ENCODE measurements at places on chromosomes 7 and 10.

DNA sequence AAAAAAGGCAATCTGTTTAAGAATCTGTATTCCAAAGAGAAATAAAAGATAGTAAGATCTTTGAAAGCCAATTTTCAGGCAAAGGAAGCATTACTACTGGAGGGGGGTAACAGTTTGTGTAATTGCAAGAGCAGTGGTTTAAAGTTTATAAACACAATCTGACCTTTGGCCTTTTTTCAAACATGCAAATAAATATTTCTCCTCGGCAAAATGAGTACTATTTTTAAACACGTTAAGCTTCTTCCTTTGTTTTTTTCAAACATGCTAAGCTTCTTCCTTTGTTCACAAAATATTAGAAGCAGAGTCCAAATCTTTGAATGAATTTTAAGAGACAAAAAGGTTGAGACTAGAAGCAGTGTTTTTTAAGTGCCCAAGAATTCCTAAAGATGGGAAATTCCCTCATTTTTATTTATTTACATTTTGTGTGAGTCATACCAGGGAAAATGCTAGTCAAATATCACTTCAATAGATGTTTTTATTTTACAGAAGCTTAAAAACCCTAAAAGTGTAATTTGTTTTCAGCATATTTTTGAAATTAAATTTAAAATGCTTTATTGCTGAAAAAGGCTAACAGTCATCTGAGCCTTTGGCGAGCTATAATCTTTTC lies 229.3 kb downstream of the GPR37 start:
- DNase-seq, result no peak

- DNase-seq, result no peak
These were observed 153.4 kb downstream of the MLLT10 start for GRCh38 chr10:21687266-21688008.

- DNase-seq, result no peak
These were observed 2.8 kb upstream of the MRPS33 start for GRCh38 chr7:141017555-141017954.

DNA sequence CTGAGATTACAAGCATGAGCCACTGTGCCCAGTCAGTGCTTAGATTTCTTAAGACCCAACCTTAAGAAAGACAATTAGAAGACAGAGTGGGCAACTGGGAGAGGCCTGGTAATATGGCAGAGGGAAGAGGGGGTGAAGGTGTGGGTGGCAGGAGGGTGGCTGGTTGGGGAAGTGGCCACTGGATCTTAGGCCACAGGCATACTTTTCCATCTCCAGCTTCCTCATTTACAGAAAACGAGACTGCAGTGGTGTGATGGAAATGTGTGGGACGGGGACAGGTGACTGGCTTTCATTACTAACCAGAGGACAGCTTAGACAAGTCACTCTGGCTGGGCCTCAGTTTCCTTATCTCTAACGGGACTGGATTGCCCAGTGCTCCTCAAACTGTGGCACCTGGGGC lies 1.0 kb upstream of the FFAR4 start:
- no peak for DNase-seq

- no peak for DNase-seq
These were observed 51.3 kb downstream of the CLEC2L start for GRCh38 chr7:139574618-139575337.

DNA sequence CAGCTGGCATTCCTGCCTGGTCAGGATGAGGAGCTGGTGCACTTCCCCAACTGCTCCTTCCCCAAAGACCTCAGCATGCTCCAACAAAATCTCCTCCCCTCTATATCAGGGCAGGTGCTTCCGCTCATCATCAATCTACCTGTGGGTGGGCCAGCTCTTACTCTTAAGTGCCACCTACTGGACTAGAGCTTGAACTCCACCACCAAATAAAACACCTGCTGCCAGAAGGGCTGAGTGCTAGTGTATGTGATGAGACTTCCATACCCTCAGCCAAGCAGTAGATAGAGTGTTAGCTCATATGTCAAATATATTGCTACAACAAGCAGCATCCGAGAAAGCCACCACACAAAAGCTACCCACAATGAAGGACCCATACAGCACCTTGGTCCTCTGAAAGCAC lies 264.3 kb downstream of the RNLS start:
- no peak for DNase-seq

DNA sequence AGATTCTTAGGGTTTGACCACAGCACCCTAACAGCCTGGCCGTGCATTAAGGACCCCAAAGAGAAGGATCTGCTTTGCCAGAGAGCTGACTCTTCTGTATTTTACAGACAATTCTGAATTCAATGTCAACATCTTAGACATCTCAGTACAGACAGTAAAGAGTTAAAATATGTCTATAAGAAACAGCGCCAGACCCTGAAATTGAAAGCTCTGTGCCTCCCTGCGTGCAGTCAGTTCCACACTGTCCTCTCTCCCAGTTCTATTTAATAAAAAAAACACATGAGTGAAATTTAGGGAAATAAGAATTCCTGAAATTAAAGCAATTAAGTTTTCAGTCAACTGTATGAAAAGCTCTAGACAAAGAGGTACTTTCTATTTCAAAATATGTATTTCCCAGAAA lies 45.1 kb downstream of the MET start:
- DNase-seq, result no peak

- DNase-seq, result no peak
These were observed 50.8 kb downstream of the CDK13 start for GRCh38 chr7:40000734-40001315.

DNA sequence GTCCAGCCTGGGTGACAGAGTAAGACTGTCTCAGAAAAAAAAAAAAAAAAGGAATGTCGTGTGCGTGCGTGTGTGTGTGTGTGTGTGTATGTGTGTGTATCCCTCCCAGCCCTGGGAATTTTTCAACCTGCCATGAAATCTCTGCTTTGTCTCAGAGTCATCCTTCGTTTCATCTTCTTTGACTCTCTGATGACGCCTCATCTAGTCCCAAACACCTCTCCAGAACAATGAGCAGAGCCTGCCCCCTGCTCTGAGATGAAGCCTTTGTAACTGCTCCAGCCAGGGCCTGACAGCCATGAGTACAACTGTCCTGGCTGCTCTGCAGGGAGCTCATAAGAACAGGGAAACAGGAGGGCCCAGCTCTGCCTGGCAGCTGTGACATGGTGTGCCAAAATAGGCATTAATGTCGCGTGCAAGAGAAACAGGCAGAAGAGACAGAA lies 149.5 kb downstream of the FAM107B start:
- no peak for DNase-seq

DNA sequence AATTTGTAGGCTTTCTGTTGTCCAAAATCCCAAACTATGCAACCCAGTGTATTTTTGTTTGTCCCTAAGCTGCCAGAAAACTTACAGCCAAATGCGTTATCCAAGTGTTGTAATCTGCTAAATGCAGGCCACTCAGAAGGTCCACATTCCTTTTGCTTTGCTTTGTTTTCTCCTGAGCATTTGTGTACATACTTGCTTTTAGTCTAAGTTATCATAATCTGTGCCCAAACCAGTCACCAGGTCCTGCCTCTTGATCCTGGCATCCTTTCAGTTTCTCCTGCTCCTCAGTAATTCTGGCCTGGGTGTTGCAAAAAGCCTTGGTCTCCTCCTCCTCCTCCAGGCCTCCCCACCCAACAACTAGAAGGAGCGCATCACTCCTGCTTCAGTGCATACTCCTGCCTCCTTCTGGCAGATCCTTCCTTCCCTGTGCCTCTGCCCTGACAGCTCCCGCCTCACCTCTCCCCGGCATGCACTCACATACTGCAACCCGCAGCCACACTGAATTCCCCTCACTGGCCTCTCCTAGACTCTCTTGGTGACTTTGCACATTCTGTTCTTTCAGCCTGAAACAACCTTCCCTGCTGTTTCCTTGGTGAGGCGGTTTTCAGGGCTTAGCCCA lies 2.3 kb downstream of the DENND2A start:
- no peak for DNase-seq

GRCh38 chr10:7333961-7334641 lies 76.7 kb downstream of the SFMBT2 start:
- no peak for DNase-seq

DNA sequence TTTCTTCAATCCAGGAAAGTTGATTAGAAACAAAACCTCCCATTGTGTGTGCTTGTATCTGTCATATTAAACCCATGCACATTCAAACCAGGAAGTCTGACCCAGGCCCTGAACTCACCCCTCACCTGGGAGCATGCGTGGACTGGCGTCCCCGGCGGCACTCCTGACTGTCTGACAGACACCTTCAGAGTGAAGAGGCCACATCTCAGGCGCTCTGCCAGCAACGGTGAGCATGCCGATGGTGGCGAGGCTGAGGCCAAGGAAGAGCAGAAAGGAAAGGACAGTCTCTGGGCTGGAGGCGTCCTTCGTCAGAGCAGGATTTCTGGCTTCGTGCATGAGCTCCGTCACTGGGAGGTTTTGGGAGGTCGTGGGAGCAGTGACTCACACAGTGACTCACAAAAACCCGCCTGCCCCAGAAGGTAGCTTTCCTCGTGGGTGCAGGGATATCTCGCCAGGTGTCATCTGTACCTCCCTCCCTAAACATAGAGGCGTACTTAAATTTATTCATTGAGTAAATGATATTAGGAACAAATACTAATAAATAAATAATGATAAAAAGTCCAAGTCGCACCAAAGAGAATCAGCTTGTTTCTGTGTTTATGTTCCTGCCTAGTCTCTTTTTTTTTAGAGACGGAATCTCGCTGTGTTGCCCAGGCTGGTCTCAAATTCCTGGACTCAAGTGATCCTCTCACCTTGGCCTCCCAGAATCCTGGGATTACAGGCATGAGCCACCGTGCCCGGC lies 13.5 kb downstream of the IQCE start:
- DNase-seq, result no peak

DNA sequence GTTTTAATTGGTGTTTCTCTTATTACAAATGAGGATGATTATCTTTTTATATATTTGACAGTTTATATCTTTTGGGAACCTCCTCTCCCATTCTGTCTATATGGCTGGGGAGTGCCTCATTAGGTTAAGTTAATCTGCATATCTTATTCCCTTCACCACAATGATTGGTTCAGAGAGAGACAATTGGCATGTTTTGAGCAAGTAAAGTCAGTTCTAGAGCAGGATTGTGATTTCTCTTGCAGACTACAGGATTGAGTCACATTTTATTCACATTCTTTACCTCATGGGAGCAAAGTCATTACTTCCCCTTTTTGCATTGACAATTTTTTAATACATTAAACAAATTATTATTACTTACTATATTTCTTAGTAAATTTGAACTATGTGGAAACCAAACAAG lies 345.6 kb downstream of the MDFIC start:
- DNase-seq, result no peak

DNA sequence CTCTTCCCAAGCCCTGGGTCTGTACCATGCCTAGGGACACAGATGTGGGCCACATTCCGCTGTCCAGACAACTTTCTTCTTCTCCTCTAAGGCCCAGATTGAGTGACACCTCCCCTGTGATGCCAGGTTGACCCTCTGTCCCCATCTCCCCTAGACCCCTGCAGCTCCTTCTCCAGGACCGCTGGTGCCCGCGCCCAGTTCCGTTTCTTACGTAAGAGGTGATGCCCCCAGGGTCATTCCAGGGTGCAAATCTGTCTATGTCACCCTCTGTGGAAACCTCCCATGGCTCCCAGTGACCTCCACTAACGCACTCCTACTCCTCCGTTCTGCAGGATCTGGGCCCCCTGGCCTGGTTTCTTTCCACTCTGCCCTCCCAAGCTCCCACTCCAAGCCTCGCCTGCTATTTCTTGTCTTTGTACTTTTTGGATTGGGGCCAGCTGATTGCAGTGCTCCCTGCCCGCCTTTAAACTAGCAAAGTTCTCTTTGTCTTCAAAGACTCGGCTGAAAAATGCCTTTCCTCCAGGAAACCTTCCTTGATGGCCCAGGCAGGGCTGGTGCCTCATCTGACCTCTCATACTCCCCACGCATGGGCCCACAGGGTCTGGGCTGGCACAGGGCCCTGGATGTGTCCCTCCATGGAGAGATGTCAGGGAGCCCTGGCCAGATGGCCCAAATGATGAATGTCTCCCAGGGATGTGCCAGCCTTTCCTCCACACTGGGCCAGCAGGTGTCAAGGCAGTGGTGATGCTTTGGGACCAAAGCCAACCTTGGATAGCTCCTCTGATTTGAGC lies 21.3 kb upstream of the ELN start:
- DNase-seq, result no peak

- no peak for DNase-seq
These were observed 143.8 kb downstream of the AVL9 start for GRCh38 chr7:32639122-32639521.

GRCh38 chr10:712089-712488 lies 22.6 kb upstream of the DIP2C start:
- DNase-seq, result no peak

- no peak for DNase-seq
These were observed 11.4 kb downstream of the DLD start for GRCh38 chr7:107902381-107902780.

GRCh38 chr7:109834851-109835250 lies 1256.1 kb upstream of the LRRN3 start:
- no peak for DNase-seq

DNA sequence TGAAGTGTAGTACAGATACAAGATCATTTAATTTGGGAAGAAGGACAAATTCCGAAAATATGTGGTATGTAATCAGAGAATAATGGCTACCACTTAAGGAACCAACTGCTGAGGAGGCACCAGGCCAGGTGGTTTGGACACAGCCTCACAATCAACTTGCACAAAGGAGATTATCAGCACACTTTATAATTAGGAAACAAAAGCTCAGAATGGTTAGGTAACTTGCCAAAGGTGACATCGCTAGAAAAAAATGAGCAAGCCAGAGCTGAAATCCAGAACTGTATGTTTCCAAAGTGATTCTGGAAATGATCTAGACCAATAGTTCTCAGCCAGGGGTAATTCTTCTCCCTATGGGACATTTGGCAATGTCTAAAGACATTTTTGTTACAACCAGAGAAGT lies 36.6 kb downstream of the ERCC6 start:
- DNase-seq, result no peak

DNA sequence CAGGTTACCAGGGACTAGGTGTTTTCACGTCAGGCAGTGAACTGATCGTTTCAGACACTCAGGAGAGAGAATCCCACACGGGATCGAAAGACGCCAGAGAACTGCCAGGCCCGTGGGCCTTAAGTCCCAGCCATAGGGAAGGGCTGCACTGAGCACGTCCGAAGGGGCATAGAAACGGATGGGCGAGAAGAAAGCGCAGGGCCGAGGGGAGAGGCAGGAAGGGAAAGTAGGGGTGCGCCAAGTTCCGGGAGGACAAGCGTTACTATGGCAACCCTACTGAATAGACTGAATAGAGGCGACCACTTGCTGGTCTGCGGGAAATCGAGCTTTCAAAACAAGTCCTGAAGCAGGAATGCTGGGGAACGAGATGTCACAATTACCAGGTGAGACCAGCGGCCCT lies 421.3 kb upstream of the NUPR2 start:
- no peak for DNase-seq

DNA sequence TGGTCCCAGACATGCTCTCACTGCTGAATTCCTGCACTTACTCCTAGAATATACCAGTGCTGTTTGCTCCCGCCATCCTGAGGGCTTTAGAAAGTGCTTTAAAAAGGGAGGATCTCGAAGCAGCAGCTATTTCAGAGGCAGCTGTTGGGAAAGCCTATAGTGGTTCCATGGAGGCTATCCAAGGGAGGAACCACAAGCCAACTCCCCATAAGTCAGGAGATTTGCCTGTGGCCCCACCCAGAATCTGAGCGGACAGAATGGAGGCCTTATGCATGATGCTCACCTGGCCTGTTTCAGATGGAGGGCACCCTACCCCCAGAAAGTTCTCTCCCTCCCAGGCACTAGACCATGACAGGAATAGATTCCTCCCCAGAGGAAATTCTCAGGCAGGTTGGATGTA lies 2.3 kb upstream of the KCNIP2 start:
- no peak for DNase-seq

GRCh38 chr7:44320141-44320540 lies 5.3 kb downstream of the CAMK2B start:
- DNase-seq, result no peak

- DNase-seq, result no peak
These were observed 116.7 kb downstream of the SGMS1 start for GRCh38 chr10:50506861-50507573.
